Anterior cingulate cortex (tissue), 58 donors: ENCODE measurements at places on chromosomes 2 and 18.

DNA sequence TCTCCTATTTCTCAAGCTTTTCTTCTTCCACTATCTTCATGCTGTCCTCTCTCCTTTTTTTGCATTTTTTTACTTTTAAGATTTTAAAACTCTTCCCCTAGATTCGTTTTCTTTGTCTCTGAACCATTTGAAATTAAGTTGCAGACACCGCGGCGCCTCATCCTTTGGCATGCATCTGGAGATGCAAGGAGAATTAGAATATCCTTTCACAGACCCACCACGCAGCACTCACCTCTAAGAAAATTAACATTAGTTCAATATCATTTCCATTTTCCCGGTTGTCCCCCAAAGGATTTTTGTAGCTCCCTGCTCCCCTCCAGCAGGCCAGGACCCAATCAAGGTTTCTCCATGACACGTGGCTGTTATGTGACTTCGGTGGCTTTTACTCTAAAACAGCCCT, 88.8 kb downstream of the C1QL2 start:
- no peak for DNase-seq

- peak; percentile 28 for DNase-seq
Observed at GRCh38 chr2:39437522-39438296, 624 bp upstream of the MAP4K3 start.

- no peak for DNase-seq
Observed at GRCh38 chr18:77635451-77635850, 385.8 kb downstream of the GALR1 start.

DNA sequence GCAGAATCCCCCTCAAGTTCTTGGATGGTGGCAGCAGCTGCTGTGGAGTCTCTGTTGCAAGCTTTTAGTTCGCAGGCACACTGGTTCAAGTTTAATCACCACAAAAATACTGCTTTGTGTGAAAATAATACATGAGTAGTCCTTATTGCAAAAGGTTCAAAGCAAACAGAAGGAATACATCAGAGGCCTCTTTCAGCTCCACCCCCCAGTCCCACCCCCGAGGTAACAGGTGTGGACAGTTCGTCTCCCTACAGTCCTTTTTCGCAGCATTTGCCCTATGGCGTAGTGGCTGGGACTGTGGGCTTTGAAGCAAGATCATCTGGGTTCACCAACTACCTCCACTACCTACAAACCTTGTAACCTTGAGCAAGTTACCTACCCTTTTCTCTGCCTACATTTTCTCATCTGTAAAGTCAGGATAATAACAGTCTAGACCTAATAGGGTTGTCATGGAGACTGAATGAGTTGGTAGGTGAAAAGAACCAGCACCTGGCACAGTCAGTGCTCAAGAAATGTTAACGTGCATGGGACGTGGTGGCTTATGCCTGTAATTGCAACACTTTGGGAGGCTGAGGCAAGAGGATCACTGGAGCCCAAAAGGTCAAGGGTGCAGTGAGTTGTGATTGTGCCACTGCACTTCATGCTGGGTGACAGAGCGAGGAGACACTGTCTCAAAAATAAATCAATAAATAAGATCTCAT, 61.7 kb downstream of the TCF7L1 start:
- DNase-seq = no peak

DNA sequence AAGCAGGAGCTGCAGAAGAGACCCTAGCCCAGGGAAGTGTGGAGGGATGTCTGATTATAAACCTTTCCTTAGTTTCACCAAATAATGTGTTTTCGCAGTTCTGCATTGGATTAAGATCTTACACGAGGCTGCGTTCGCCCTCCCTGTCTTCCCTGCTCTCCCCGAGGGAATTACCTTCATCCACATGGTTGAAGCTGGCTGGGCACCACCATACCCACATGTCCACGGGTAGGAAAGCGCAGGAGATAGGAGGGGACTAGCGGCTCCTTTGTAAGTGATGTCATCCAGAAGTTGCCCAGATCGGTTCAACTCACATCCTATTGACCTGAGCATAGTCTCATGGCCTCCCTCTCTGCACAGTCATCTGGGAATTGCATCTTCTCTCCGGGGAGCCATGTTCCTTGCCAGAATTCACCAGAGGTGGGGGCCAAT, 1.1 kb downstream of the TTL start:
- DNase-seq = peak; percentile 48

- no peak for DNase-seq
Observed at GRCh38 chr2:138421315-138421970, 80.1 kb upstream of the SPOPL start.

DNA sequence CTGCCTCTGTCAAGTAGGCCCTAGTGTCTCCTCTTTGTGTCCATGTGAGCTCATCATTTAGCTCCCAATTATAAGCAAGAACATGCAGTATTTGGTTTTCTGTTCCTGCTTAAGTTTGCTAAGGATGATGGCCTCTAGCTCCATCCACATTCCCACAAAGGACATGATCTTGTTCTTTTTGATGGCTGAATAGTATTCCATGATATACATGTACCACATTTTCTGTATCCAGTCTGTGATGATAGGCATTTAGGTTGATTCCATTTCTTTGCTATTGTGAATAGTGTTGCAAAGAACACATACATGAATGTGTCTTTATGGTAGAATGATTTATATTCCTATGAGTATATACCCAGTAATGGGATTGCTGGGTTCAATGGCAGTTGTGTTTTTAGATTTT, 263.2 kb downstream of the PARD3B start:
- no peak for DNase-seq

DNA sequence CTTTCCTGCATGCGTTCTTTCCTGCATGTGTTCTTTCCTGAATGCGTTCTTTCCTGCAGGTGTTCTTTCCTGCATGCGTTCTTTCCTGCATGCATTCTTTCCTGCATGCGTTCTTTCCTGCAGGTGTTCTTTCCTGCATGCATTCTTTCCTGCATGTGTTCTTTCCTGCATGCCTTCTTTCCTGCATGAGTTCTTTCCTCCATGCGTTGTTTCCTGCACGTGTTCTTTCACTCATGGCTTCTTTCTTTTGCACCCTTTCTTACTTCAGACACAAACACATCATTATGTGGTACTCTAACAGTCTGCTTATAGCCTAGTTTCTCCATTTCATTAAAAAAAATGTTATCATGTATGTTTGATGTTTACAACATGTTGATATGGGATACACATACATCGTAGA, 261.6 kb upstream of the PXDN start:
- DNase-seq = no peak

DNA sequence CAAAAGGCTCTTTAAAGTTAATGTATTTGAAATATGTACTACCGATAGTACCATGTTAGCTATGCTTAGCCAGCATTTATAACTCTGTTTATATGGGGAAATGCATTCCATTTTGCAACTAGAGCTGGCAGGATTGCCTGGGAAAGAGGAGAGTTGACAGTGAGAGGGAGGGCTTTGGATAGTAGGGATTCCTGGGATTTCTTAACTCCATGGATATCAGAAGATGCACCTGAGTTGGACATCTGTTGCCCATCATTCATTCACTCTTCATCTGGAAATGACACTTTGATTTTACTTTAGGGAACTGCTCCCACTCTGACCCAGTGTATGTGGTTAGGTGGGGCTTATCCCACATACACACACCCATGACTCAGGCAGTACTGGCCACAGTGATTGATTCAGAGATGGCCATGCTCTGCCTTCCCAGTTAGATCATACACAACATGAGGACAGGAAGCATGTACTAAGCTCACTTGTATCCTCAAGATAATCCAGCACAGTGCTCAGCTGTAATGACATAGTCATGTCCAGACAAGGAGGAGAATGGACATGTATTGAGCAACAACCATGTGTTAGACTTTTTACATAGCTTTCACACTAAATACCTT, 248.8 kb downstream of the MREG start:
- no peak for DNase-seq

DNA sequence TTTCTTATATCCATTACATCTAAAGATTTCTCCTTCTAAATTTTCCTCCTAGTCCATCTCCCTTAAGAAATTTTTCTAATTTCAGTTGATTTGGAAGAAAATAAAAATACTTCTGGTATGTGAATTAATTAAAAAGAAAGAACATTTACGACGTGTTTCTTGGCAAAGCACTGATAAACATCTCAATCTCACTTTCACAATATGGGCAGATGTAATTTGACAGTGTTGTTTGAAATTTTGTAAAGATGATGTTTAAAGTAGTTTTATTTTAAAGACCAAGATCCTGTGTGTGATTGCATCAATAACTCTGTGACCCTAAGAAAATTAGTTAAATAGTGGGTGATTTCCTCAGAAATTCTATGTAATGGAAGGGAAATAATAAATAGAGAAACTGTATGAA, 510.0 kb downstream of the PARD3B start:
- DNase-seq = no peak

- no peak for DNase-seq
Observed at GRCh38 chr18:74517236-74517630, 17.1 kb upstream of the CNDP1 start.

- no peak for DNase-seq
Observed at GRCh38 chr2:215105607-215106354, 32.6 kb downstream of the ABCA12 start.

- DNase-seq = no peak
Observed at GRCh38 chr2:218536804-218537494, 31.2 kb downstream of the USP37 start.

- no peak for DNase-seq
Observed at GRCh38 chr2:226892729-226893128, 56.9 kb downstream of the RHBDD1 start.

DNA sequence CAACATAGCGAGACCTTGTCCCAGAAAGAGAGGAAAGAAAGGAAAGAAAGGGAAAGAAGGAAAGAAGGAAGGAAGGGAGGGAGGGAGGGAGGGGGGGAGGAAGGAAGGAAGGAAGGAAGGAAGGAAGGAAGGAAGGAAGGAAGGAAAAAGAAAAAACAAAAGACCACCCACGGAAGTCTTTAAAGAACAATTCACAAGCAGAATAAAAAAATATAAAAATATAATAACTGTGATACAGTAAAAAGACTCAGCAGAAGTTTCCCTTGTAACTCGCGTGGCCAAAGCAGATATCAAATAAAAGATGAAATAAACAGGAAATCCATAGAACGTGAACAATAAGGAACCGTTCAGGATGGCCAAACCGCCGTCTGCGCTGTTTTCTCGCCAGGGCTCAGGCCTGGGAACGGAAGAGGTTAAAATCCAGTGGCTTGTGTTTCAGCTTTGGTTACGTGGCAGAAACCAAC, 1.2 kb upstream of the SLC1A4 start:
- no peak for DNase-seq

GRCh38 chr2:133054297-133054696, 384.3 kb upstream of the LYPD1 start:
- DNase-seq = no peak

- DNase-seq = no peak
Observed at GRCh38 chr18:70448588-70448987, 159.7 kb downstream of the SOCS6 start.

- no peak for DNase-seq
Observed at GRCh38 chr2:86260978-86261377, 61.7 kb downstream of the MRPL35 start.

DNA sequence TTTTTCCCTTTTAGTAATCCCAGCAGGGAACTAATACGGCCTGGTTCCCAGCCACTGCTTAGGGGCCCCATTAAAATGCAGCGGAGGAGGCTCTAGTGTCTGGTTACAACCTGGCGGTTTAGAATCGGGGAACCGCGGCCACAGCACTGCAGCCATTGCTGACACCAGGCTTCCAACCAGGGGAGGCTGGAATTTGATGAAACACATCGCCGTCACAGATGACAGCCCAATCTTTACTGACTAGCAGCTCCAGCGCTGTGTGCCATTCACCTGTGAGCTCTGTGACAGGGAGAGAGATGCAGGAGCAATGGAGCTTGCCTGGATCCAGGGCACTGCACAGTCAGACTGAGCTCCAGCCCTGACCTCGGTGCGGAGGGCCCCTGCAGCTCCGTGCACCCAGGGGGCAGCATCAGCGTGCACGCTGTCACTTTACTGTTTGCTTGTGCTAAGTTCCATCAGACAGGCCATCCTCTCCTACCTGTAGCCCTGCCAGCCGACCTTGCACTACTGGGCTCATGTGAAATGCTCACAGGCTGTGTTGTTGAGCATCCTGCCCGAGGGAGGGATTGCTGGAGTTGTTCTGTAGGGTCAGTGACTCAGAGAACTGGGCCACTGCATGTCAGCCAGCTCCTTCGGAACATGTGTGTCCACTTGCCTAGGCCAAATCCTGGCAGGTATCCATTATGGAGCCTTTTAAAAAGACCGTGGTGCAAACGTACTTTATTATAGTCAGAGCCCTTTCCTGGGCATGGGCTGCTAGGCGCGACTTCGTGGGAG, 203.5 kb downstream of the SEPTIN10 start:
- DNase-seq = no peak

GRCh38 chr2:40173276-40173675, 278.6 kb downstream of the SLC8A1 start:
- no peak for DNase-seq

DNA sequence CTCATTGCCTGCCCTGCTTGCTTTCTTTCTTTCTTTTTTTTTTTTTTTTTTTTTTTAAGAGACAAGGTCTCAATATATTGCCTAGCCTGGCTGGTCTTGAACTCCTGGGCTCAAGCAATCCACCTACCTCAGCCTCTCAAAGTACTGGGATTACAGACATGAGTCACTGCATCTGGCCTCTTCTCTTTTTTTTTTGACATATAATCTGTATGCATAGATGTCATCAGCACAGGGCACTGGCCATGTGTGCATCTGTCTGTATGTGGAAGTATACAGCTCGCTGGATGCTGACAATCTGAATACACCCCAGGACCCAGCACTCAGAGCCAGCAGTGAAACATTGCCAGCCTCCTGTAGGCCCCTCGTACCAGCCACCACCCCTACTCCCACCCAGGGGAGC, 49.5 kb downstream of the TFCP2L1 start:
- no peak for DNase-seq

DNA sequence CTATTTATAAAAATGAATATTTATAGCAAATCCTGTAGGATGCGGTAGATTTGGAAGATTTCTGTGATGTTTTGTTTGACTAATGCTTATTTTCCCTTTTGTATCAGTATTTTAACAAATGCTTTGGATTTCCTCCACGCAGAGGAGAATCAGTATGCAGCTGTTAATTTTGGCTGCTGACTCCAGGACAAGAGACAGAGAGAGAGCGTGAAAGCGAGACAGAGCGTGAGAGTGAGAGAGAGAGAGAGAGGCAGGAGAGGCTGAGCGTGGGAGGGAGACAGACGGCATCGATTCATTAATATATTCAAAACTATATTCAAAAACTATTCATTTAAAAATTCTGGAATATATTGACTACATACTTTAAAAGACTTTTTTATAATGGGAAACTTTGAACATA, 62.5 kb downstream of the RRM2 start:
- no peak for DNase-seq

- no peak for DNase-seq
Observed at GRCh38 chr2:97741686-97742085, 28.3 kb downstream of the ZAP70 start.

DNA sequence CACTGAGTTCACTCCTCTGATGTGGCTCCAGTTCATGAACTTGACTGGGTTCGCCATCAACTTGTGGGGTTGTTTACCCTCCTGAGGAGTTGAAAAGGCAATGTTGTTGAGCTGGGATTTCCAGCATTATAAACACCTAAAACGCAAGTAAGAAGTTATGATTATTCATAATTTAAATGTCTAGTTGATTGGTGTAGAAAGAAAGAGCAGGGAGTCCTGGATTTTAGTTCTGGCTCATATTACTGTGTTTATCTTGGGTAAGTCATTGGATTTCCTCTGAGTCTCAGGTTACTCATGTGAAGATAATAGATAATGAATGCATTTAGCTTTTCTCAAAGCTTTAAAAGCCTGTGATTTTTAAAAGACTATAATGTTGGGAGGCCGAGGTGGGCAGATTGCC, 438.0 kb upstream of the CDH20 start:
- no peak for DNase-seq
